T-helper 22 cell (primary cell): ENCODE measurements at places on chromosomes 6 and 20.

GRCh38 chr20:61861054-61861841 lies 204.4 kb downstream of the TAF4 start:
- no peak for DNase-seq

- no peak for DNase-seq
Observed at GRCh38 chr6:159229651-159230051, 60.5 kb downstream of the FNDC1 start.

- DNase-seq, result no peak
Observed at GRCh38 chr6:70389261-70389660, 24.0 kb upstream of the FAM135A start.

- DNase-seq, result no peak
Observed at GRCh38 chr6:125789576-125790357, 993 bp upstream of the NCOA7 start.
